ENCODE measurements at places on chromosomes 2 and 18.

DNA sequence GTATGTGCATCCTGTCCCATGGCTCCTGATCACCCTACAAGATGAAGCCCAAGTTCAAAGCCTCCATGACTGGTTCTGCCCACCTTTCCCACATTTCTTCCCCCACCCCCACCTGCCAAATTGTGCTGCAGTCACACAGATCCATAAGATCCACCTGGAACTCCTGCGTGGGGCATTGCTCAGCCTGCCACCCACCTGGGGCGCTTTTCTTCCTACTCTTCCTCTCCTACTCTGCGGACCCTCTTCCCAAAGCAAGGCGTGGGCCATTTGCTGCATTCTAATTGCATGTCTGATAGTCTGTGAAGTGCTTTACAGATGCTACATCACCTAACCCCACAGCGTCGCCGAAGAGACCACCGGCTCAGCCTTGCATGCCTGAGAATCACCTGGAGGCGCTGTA, 402.4 kb upstream of the ID2 start:
- no peak for DNase-seq

- no peak for DNase-seq
These were observed 100.0 kb downstream of the WDSUB1 start for GRCh38 chr2:159186462-159186861.

DNA sequence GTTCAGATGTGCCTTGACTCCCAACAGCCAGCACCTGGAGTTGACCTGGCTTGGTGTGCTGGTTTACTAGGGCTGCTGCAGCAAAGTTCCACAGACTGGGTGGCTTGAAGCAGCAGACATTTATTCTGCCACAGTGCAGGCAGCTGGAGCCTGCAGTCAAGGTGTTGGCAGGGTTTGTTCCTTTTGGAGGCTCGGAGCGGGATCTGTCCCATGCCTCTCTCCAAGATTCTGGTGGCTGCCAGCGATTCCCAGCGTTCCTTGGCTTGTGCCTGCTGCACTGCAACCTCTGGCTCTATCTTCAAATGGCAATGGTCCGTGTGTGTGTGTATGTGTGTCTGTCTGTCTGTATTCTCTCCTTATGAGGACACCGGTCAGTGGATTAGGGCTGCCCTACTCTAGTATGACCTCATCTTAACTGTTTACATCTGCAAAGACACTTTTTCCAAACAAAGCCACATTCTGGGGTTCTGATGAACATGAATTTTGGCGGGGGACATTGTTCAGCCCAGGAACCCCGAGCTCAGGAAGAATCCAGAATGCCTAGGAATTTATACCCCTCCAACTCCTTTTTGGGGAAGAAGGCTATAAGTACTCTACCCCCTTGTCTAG, 44.7 kb upstream of the TMEM131 start:
- no peak for DNase-seq

- no peak for DNase-seq
These were observed 879.6 kb downstream of the SUCLG1 start for GRCh38 chr2:83579507-83579906.

DNA sequence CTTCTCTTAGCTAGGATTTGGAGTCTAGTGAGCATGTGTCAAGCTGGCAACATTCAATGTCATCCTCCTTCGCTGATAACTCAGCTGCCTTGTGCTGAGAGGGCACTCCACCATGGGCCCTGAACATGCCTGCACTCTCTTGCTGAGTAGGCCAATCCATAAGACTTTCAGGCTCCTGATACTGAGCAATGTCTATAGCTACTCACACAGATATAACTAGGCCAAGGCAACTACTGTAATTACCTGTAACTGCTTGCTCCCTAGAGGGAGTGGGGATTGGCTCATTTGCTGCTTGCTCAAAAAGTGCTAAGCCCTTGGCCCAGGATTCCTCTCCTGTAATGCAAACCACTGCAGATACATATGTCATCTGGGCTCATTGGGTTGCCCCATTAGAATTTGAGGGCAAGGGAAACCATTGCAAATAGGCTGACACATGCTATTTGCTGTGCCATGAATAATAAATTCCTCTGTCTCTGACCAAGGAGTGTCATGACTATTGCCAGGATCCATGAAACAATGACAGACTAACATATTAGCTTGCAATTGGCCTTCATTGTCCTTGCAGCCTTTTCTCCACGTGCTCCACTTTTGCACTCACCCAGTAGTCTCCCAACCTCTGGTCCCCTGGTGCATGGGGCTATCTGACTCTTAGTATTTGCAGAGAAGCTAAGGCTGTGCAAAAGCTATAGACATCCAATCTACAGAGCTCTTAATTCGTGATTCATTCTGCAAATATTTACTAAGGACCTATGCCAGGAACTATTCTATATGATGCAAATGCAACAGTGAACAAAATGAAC, 36.9 kb upstream of the BMPR2 start:
- no peak for DNase-seq

DNA sequence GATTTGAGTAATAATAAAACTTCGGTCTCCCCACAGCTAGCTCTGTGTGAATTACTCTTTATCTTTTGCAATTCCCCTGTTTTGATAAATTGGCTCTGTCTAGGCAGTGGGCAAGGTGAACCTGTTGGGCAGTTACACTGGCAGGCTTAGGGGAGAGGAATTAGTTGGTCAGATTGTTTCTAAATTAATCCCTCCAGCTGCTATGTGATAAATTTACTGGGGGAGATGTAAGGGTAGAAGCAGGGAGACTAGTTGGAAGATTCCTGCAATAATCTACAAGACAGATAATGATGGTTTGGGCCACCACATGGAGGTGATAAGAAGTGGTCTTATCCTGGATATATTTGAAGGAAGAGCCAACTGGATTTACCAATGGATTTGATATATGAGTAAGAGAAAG, 118.5 kb upstream of the TACR1 start:
- DNase-seq: no peak

- DNase-seq: no peak
These were observed 2.5 kb downstream of the DLX1 start for GRCh38 chr2:172087780-172088244.

- no peak for DNase-seq
These were observed 104.5 kb downstream of the SNTG2 start for GRCh38 chr2:1055014-1055595.

- DNase-seq: no peak
These were observed 47.5 kb downstream of the CHRNA1 start for GRCh38 chr2:174716785-174717184.

GRCh38 chr2:218223046-218223445, 6.1 kb downstream of the ARPC2 start:
- DNase-seq: no peak

- DNase-seq: peak; percentile 71
These were observed 82.5 kb downstream of the SPRED2 start for GRCh38 chr2:65349863-65350262.

- no peak for DNase-seq
These were observed 232.4 kb upstream of the RBMS1 start for GRCh38 chr2:160726046-160726445.

DNA sequence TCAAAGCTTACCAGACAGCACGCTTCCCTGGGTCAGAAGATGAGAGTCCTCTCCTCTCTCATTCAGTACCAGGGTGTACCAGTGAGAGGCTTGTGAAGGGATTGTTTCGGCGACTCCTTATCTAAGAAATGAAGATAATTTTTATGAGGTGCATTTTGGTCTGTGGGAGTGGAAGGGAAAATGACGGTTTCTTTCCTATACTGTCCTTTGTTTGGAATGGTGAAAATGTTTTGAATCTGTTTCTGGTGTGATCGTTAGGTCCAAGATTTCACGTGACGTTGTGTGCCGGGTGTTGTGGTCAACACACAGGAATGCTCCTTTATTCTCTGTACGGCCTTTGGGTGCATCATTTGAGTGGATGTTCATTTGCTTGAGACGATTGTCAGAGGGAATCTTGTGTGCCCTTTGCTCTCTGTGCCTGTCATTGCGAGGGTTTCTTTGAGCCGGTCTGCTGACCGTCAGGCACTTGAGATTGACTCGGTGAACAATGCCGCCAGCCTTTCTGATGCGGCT, 183.5 kb downstream of the AGAP1 start:
- DNase-seq: no peak

GRCh38 chr2:181077128-181077709, 96.8 kb downstream of the UBE2E3 start:
- no peak for DNase-seq

- DNase-seq: no peak
These were observed 166.3 kb upstream of the HDAC4 start for GRCh38 chr2:239566995-239567568.

GRCh38 chr2:145033438-145033837, 513.5 kb upstream of the ZEB2 start:
- DNase-seq: no peak

DNA sequence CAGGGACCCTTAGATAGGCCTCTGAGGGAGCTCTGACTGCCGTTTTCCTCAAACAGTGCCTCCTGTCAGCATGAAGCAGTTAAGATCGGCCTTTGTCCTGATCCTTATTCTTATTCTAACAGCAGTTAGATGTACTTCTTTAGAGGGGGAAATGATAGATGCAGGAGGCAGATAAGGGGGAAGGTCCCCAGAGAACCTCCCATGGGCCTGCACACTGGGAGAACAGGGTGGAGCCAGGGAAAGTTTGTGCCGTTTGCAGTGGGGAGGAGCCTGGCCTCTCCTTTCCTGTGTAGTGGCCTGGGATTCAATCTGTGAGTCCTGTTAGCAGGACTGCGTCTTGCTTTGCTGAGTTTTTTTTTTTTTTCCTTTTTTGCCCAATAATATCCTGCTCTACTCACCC, 7.9 kb upstream of the INPP4A start:
- no peak for DNase-seq

DNA sequence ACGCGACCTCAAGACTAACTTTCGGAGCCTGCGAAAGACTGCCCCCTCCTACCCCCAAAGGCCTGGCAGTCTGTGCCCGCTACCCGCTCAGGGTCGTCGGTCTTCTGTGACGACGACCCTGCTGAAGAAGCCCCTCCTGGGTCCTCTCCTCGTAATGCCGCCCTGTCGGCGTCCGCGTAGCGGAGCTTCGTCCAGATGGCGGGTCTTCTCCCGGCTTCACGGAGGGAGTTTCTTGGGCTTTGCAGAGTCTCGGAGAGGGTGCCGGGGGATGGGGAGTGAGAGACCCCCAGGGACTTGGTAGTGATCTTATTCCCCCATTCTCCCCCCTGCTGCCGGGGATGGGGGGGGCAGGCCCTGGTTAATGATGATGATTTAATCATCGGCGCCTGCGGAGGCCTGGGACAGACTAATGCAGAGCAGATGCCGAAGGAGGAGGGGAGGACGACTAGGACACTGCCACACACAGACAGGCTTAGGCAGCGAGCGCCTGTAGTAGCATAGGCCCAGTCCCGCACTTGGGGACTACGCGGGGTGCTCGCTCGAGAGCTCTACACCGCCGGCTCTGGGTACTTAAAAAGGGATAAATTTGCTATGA, 528 bp upstream of the PCGF1 start:
- DNase-seq: peak; percentile 24

DNA sequence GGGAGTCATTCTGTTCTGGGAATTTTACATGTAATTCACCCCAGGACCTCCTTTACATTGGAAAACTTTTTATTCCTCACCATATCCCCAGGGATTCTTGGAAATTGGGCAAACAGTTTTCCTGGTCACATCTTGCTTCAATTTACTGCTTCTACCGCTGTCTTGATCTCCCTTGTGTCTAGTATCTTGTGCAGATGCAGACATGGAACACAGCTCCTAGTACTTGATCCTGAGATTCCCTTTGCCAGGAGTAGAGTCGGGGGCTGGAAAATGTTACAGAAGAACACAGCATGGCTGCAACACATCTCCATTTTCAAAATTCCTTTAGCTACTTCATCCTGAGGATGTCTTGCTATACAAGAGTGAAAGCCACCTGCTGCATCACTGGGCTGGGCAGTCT, 472.8 kb downstream of the PLCL1 start:
- DNase-seq: no peak

DNA sequence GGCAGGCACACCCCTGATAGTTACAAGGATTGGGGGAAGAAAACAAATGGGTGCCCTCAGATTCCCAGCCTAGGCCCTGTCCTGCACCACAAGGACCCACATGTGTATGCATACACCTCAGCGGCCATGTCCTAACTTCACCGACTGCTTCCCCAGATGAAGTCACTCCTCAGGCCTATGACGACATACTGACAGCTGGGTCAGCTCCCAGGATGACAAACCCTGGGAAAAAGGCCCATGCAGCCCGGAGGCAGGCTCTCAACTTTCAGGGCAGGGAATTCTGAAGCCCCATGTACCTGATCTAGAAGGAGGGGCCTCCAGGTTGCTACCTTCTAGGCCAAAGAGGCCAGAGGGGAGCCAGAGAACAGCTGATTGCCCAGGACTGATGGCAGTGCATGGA, 11.0 kb upstream of the PLEKHM3 start:
- DNase-seq: no peak

- DNase-seq: no peak
These were observed 1.4 kb upstream of the KCNG3 start for GRCh38 chr2:42495234-42495581.
